Brain pericyte (primary cell): ENCODE measurements at places on chromosomes 12 and 14.
A peak's percentile ranks its signal among the peaks of the same experiment; 100 is the strongest.

DNA sequence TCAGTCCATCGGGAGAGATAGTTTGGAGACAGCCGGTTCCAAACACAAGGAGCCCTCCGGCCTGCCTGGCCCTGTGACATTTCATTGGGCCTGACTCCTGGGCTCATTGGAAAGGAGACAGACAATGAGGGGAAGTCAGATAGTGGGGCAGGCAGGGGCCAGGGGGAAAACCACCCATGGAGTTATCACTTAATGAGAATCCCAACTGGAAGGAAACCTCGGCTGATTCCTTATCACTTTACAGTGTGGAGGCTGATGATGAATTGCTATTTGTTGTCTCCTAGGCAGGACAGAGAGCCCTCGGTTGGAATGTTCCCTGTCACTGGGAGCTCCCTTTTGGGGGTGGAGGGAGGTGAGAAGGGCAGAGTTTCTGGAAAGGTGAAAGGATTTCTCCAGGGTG, 44.4 kb downstream of the TBX5 start:
- DNase-seq = no peak

DNA sequence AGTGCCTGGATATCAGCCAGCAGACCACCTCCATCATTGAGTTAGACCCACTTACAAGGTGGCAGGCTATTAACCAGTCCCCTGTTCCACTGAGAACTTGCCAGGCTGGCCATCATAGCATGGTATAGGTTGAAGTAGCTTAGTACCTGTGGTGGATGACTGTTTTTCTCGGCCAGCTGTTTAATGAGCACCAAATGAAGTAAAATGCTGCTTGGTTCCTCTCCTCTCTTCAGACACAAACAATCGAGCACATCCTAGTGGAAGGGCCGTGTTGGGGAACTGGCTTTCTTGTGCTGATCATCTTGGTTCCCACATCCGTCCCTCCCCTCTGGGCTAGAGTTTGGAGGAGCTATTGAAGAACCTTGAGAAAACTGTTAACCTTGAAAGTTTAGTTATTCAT, 486.2 kb downstream of the RAD51B start:
- DNase-seq = no peak

- DNase-seq = no peak
These were observed 48.1 kb upstream of the CIT start for GRCh38 chr12:119925269-119925668.

GRCh38 chr12:62078020-62078419, 182.2 kb upstream of the USP15 start:
- DNase-seq = no peak

DNA sequence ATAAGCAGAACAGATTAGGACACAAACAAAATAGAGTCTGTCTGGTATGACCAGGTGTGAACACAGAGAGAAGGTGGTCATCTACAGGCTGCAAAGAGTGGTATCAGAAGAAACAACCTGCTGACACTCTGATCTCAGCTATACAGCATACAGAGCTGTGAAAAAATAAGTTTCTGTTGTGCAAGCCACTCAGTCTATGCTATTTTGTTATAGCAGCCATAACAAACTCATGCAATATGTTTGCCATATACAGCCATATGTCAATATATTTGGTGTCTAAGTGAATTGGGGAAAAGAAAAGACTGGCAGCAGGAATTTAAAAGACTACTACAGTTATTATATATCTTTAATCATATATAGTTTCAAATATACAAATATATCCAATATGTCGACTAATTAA, 300.9 kb downstream of the SOX5 start:
- DNase-seq = no peak

DNA sequence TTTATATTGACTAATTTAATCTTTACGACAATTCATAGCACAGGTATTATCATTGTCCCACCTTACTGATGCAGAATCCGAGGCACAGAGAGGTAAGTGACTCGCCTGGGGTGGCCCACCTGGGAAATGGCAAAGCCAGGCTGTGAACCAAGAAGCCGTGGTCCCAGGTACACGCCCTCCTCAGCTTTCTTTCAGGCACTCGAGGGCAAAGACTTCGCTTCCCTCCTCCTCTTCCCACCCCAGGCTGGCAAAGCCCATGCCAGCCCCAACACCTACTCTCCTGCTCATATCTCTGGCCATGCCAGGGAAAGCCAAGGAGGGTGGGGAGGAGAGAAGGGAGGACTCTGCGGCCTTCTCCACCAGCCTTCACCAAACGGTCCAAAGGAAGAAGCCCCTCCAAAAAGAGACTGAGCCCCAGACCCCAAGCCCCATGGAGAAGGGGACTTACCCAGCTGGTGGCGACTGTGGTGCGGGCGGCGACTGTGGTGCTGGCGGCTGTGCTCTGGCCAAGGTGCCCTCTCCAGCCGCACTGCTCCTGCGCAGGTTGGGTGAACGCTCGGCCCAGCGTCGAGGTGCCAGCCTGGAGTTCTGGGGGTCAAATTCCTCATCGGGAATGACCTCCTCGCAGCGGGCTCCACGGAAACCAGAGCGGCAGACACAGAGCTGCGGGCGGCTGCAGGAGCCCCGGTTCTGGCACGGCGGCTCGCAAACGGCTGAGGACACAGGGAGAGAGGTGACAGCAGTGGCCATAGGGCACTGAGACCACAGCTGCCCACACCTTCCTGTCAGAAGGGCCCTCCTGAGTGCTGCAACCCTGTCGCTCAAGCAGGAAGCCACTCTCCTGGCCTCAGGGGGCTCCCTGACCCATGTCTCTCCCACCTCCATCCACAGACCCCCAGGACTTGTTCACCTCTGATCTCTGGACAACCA, 26.4 kb downstream of the LTBP2 start:
- no peak for DNase-seq

DNA sequence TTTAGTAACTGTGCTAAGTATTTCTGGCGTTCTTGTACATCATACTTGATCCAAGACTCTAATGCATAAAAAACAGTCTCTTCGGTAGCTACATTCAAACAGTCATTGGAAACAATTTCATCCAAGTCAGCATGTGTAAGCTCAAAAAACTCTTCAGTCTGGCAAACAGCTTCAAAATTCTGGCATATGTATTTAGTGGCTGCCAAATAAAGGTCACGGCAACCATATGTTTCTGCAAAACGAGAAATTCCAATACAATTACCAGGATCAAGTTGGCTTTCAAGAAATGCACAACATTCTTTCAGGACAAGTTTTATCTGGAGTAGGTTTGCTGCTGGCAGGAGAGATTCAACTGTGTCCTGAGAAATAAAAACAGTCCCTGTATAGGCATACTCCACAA, 16.5 kb downstream of the KLHL28 start:
- no peak for DNase-seq

DNA sequence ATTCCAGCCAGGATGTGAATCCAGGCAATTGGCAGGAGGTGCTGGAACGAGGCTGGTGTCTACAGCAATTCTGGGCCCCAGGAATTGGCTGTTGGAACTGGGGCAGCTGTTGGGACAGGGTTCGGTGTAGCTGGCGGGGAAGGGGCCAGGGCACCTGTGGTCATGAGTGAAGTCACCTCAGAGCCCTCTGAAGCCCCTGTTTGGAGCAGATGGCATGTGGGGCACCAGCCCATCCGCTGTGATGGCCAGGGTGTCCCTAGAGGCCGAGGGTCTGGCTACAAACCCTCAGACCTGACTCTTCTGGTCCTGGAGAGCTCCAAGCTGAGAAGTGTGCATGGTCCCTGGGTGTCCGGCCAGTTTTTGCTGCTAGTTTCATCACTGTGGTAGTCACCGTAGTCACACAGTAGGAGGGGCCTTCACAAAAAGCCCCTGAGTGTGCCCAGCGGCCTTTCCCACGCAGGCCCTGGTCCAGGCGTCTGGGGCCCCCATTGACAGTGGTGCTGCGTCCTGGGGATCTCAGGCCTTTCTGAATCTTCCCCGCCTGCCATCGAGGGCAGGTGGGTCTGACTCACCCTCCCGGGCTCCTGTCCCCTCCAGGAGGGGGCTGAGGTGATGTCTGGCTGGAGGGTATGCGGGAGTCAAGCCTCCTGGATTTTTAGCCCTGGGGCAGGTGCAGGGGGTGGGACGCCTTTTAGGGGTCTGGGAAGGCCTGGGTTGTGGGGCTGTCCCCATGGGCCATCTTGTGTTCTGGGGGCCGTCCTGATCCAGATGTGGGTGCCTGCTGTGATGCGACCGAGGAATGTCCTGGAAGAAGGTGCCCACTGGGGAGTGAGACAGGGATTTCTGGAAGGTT, 368.0 kb downstream of the TMEM121 start:
- DNase-seq = no peak

- DNase-seq = no peak
These were observed 159.5 kb upstream of the DYRK2 start for GRCh38 chr12:67489007-67489406.

- no peak for DNase-seq
These were observed 149.9 kb upstream of the FBXO33 start for GRCh38 chr14:39582028-39582654.

- DNase-seq = peak; percentile 40
These were observed 29.0 kb downstream of the PTPRQ start for GRCh38 chr12:80472911-80473500.

- no peak for DNase-seq
These were observed 652 bp upstream of the SELPLG start for GRCh38 chr12:108634341-108634751.

DNA sequence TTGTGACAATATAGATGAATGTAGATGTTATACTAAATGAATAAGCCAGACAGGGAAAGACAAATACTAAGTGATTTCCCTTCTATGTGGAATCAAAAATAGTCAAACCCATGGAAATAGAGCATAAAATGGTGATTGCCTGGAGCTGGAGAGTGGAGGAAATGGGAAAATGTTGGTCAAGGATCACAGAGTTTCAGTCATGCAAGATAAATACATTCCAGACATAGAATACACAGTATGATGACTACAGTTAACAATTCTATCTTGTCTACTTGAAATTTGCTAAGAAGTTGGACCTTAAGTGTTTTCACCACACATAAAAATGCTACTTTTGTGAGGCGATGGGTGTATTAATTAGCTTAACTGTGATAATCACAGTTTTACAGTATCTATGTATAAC, 1182.7 kb downstream of the AACS start:
- no peak for DNase-seq
